Endothelial cell (in vitro differentiated cells): ENCODE measurements at places on chromosomes 11 and 22. TPM values are rescaled to one million over a fixed set of nuclear protein-coding genes. Genes with fewer than 3 reads are reported as not detected.

The UEVLD gene
- 13.2 TPM for total RNA-seq

The C11orf87 gene
- 0.46 TPM for total RNA-seq

The RFPL3 gene
- total RNA-seq: not detected

The C11orf65 gene
- total RNA-seq: 0.69 TPM

The KCNJ4 gene
- 0.21 TPM for total RNA-seq

The LARGE2 gene
- 0.95 TPM for total RNA-seq

The MMP12 gene
- total RNA-seq: not detected

The TPBGL gene
- total RNA-seq: 7.0 TPM

The BIRC3 gene
- 0.08 TPM for total RNA-seq

The MGAT3 gene
- 0.87 TPM for total RNA-seq

The FZD4 gene
- 71.5 TPM for total RNA-seq

The OR8A1 gene
- 0.46 TPM for total RNA-seq

The KRTAP5-8 gene
- total RNA-seq: not detected

The APOA5 gene
- not detected for total RNA-seq

The PSMD13 gene
- total RNA-seq: 189 TPM

The CREB3L1 gene
- total RNA-seq: 21.6 TPM
